ENCODE measurements at places on chromosomes 5 and 9.

DNA sequence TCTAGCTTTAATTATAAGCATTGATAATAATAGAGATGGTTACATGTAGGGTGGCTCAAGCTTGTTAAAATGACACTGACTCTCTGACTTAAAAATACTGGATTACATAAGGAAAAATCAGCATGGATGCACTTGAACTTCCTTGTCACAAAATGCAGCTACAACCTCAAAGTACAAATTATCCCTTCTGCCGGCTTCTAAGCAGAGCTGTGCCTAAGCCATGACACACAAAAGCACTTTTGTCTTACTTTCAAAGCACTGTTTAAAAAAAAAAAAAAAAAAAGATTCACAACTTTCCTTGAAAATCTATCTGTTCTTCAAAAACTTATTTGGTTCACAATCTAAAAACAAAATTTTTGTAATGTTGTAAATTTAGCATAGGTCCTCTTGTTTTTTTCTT, 36.4 kb upstream of the ZFAND5 start:
- no peak for DNase-seq

DNA sequence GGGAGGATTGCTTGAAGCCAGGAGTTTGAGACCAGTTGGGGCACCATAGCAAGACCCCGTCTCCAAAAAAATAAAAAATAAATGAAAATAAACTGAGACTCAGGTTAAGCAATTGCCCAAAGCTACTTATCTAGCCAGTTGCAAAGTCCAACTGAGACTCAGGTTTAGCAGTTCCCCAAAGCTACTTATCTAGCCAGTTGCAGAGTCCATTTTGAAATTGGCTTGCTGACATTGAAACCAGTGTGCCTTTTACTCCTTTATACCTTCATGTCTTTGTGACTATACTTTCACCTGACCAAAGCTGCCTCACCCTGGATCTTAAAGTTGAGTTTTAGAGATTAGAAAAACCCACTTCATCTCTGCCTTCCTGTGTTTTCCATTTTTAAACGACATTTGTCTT, 66.5 kb downstream of the GALNT10 start:
- no peak for DNase-seq

DNA sequence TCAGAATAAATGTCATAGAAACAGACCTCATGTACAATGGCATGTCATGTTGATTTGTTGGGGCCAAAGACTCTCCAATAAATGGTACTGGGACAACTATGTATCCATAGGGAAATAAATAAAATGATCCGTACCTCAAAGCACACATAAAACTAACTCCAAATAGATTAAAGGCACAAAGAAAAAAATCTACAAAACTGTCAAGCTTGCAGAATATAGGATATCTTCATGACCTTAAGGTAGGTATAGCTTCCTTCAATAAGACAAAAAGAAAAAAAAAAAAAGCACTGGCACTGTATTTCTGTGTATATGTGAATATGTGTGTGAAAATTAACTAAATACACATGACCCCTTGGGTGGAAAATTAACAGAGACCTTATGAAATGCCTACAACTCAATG, 101.9 kb downstream of the DIRAS2 start:
- DNase-seq, result no peak

GRCh38 chr5:111584651-111585050, 72.3 kb upstream of the STARD4 start:
- no peak for DNase-seq

DNA sequence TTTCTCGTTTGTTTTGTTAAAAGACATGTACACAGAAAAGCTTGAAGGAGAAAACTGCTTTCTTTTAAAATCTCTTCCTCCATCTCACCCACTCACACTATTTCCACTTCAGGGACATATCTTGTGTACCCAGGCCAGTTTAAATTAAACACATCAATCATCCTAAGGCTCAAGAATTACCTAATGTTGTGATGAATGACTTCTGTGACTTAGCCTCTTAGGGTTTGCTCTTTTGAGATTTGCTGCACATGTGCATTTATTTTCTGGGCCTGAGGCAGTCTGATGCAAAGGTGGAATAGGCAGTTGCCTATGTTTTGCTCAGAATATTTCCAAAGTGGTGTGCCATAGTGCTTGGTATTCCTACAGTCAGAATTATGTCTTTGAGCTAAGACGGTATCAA, 439.9 kb upstream of the CHD1 start:
- no peak for DNase-seq

DNA sequence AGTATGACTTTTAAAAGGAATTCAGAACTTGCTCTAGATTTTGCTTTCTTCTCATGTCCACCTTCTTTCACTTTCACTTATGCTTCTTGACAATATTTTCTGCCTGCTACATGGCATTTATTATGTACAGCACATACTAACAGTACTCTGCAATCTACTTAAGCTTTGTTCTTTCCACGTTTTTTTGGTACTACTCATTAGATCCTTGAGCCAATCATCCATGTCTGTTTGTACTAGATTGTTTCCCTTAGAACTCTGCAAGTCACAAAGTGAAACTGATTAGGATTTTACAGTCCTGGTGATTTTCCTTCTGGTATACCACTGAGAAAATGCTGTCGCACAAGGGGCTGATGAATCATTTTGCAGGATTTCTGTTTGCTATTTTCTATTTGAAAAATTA, 78.3 kb downstream of the PARP8 start:
- peak; percentile 68 for DNase-seq

Measured in ACHN (cell line).